EL (cell line): ENCODE measurements at places on chromosomes 7 and 10.
A peak's percentile ranks its signal among the peaks of the same experiment; 100 is the strongest.

GRCh38 chr7:164882-165660, 27.3 kb upstream of the FAM20C start:
- DNase-seq = no peak

DNA sequence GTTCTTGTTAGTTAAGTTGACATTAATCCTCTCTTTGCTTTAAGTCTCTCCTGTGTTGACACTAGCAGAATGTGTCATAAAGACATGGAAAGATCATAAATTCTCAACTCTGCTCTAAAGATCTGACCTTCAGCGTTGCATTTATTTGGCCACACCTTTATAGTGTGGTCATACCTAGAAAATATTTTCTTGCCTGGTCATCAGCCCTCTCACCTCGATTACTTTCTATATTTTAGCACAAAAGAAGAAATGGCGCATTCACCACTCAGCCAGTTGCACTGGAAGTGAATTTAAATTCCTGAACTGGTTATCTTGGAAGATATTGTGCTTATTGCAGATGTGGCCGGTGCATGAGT, 96.7 kb upstream of the PDCD4 start:
- DNase-seq = no peak

DNA sequence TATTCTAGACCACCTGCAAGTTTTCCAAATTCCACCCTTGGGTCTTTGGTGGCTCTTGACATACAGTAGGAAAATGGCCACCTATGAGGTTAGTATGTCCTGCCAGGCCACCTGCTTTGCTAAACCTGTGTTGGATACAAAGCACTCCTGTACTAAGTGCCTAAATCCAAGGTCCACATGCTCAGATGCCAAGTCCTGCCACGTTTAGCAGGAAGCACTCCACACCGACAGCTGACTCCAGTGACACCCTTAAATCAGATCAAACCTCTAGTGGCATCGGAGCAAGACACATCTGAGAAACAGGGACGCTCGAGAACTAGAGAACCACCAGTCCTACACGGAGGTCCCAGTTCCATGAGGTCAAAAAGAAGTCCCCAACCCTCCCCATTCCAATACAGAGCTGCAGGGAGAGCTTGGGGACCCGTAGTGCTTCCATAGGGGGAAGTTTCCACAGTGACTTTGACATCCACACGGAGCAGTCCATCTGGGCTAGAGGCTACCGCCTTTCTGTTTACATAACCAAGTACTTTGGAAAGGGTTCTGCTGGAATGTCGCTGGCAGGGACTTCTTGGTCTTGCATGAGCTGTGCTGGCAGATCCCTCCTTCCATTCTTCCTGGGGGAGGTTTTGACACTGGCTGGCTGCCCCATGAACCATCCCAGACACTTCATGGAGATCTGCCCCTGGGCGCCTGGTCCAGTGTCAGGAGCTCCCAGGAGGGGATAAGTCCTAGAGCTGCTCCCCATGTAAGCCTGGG, 290.6 kb downstream of the PRPF18 start:
- DNase-seq = peak; percentile 57

GRCh38 chr10:13462551-13462950, 66.3 kb downstream of the BEND7 start:
- peak; percentile 31 for DNase-seq

GRCh38 chr10:126902157-126902556, 3.1 kb upstream of the DOCK1 start:
- peak; percentile 93 for DNase-seq

GRCh38 chr7:134856691-134857090, 77.3 kb downstream of the CALD1 start:
- DNase-seq = no peak

- DNase-seq = no peak
These were observed 36.2 kb downstream of the MPP7 start for GRCh38 chr10:28266449-28267224.

GRCh38 chr10:13296476-13296875, 3.4 kb downstream of the PHYH start:
- no peak for DNase-seq

GRCh38 chr10:48289501-48290238, 15.2 kb upstream of the FRMPD2 start:
- peak; percentile 51 for DNase-seq

GRCh38 chr7:137820677-137821420, 25.9 kb downstream of the DGKI start:
- DNase-seq = no peak

- DNase-seq = no peak
These were observed 27.8 kb upstream of the C10orf120 start for GRCh38 chr10:122727426-122727825.

DNA sequence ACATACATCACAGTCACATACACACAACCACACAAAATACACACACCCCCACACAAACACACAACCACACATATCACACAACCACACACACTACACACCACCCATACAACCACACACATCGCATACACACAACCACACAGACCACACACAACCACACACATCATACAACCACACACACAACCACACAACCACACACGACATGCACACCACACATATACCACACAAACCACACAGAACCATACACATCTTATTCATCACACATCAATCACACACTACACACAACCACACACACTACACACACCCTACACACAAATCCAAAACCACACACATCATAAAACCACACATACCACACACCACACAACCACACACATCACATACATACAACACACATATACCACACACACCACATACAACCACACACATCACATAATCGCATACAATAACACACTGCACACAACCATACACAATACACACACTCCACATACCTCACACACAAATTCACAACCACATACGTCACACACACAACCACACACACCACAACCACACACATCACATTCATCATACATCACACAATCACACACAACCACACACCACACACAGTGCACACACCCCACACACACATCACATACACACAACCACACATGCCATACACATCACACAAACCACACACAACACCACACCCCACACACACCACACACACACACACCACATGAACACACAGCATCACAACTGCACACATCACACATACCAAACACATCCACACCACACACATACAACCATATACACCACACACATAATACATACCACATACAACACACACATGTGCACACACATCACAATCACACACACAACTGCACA, 30.4 kb downstream of the GPRIN2 start:
- no peak for DNase-seq

DNA sequence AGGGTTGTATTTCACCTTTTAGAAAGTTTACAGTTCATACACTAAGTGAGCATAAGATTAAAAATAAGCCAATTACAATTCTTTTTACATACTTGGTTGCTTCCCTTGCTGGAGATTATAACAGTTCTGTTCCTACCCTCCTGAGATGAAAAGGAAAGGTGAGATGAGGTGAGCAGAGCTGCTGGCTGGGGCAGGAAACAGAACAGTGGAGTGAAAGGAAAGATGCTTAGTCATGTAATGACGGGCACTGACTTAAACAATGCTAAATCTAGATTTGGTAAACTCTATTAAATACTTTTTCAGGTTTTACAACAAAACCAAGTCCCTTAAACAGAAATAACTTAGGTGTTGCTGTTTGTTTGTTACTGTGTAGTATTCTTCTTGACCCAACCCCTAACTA, 19.9 kb upstream of the ZEB1 start:
- no peak for DNase-seq

DNA sequence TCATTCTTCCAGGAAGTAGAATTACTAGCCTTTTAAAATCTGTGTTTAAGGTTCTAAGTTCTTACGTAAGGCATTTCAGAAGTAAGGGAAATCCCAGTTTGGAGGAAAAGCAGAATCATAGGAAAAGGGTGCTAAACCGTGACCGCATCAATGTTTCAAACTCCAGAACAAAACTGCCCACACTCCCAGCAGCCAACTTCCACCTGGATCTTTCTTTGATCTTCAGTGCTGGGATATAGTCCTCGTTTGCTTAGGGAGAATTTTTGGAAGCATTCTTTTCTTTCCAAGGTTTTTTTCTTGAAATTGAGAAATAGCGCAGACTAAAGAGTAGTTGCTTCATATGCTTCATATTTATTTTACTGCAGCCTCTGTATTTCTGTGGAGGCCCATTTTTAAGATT, 8.9 kb downstream of the PROSER2 start:
- no peak for DNase-seq

DNA sequence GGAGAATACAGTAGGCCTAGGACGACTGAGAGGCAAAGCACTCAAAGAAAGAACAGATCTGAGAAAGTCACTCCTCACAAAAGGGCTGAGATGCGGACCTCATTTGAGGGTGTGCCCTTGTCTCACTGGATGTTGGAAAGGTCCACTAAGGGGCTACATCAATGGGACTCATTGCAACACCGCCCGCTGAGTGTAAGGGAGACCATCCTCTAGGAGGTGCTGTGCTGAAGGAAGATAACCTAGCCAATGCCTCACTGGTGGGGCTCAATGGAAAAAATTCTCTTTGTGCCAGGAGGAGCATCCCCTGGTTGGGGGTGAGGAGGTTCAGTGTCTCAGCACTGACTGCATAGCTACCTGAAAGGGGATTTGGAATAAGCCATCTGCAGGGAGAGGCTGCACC, 758.7 kb upstream of the CELF2 start:
- DNase-seq = no peak

GRCh38 chr10:67112765-67113164, 186.9 kb downstream of the LRRTM3 start:
- no peak for DNase-seq

- peak; percentile 81 for DNase-seq
These were observed 784 bp upstream of the SERPINE1 start for GRCh38 chr7:101125989-101126650.

DNA sequence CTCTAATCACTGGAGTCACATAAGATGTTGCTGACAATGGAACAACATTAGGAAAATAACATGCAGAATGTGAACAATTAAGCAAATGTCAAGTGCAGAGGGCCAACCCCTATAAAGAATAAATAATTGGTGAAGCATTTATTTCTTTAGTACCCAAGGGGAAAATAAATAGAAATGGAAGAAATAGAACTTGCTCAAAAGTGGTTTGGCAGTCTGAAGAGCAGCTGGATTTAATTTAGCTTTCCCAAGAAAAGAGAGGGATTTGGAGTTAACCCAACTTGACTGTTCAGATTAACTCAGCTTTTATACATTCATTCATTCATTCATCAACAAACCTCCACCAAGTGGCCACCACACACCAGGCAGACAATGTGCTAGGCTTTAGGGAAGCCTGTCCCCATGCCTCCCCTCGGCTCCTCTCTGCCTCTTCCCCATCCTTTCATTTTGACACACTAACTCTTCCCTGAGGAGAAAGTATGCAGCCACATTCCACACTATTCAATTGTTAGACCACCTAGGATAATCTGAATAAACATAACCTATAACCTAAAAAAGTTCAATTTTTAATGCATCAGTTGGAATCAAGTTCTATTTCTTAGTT, 295.5 kb downstream of the AHR start:
- DNase-seq = no peak

GRCh38 chr10:85864868-85865526, 501.6 kb downstream of the GRID1 start:
- DNase-seq = no peak

DNA sequence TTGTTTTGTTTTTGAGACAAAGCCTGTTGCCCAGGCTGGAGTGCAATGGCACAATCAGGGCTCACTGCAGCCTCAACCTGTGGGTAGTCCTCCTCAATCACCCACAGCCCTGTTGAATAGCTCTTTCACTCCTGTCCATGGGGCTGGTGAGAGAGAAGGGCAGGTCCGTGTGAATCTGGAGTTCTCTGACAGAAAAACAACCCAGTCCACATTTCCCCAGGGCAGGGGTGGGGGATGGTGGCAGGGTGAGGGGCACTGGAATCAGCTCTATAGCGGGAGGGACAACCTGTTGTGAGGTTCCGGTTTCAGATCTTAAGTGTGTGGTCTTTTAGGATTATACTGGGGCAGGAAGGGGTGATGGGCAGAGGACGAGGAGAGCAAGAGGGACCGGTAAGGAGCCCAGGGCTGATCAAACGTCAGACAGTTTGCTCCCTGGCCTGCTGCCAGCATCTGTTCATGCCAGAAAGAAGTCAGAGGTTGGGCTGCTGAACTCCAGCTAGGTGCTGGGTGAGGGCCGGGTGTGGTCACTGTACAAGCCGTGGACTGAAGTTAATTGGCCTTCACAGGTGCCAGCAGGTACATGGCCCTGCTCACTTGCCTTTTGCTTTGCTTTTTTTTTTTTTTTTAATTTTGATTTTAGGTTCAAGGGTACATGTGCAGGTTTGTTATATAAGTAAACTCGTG, 33.2 kb upstream of the MKRN1 start:
- DNase-seq = no peak

DNA sequence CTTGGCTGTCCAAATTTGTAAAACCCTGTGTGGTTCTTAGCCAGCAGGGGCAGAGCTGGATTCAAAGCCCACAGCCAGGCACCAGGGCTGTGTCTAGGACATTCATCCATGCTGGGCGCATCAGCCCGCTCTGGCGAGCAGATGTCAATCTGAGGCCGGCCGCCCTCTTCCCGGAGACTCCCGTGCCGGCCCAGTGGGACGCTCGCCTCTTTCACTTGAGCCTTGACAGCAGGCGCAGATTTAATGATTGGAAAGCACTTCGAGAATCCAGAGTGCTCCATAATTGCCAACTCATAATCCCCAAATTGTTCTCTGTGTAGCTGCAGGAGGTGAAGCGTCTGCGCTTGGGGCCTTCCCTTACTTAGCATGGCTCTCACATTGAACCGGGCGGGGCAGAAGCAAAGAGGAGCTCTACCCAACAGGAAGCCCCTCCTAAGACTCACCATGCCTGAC, 36.7 kb downstream of the SLIT1 start:
- DNase-seq = no peak

DNA sequence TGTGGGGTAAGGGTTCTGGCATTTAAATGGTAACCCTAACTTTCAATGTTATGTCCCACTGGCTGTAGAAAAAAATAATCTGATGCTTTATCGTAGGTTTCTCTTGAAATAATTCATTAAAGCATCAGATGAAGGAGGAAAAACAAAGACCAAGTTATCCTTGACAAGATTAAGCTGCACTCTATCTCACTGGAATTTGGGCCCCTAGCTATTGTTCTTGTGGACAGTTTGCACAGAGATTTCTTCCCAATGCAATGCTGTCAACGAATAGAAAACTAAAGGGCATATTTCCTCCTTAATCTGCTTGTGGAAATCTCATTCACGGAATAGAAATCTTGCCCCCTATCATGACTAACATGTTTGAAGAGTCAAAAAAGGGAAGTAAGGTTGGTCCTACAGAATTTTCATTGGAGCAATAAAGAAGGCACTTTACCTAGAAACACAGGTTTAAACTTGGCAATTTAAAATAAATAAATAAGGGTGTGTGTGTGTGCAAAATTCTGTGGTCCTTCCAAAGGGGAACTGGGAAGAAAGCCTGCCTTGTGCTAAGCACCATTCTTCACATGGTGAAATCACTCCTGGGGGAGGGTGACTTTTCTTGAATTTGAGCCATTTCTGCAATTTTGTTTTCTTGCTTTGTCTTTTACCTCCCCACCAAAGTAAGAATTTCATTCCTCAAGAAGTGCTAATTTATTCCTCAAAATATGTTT, 242.8 kb downstream of the GLI3 start:
- DNase-seq = no peak

DNA sequence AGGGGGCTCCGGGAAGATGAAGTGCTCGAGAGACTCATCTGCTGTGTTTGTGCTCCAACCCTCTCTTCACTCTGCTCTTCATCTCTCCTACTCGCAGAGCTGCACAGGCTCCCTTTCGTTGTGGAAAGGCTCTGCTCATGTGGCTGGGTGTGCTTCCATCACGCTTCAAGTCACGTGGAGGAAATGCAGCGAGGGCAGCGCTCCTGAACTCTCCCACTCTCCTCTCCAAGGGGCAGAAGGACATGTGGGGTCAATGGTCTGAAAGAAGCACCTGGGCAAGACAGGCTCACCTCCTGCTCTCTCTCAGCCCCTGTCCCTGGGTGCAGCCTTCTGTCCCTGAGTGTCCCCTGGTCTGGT, 72.6 kb downstream of the USP6NL start:
- DNase-seq = no peak

GRCh38 chr10:30432622-30433305, 1.2 kb upstream of the MAP3K8 start:
- no peak for DNase-seq
